Stimulated activated CD4-positive, alpha-beta T cell treated with anti-CD3 and anti-CD28 coated beads, TNF-alpha, amount 100 ng/mL, for 4 hours (primary cell): ENCODE measurements at places on chromosomes 13 and 19.

DNA sequence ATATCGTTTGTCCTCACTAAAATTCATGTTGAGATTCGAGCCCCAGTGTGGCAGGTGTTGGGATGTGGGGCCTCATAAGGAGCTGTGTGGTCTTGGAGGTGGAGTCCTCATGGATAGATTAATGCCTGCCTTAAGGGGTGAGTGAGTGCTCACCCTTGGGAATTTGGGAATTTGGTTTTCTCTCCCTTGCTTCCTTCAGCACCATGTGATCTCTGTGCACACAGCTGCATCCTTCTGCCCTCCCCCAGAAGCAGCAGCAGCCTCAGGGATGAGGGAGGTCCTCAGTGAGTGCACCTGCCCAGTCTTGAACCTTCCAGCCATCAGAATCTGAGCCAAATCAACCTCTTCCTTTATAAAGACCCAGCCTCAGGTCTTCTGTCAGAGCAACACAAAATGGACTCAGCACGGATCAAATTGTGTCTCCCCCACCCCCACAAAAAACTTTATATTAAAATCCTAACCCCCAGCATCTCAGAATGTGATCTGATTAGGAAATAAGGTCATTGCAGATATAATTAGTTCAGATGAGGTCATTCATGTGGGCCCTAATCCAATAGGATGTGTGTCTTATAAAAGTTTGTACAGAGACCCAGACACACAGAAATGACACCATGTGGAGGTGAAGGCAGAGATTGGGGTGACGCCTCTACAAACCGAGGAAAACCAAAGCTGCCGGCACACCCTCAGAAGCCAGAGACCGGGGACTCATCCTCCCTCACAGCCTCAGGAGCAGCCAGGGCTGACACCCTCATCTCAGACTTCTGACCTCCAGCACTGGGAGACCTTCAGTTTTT is 12.9 kb downstream of the CYTH2 start:
- DNase-seq = no peak

DNA sequence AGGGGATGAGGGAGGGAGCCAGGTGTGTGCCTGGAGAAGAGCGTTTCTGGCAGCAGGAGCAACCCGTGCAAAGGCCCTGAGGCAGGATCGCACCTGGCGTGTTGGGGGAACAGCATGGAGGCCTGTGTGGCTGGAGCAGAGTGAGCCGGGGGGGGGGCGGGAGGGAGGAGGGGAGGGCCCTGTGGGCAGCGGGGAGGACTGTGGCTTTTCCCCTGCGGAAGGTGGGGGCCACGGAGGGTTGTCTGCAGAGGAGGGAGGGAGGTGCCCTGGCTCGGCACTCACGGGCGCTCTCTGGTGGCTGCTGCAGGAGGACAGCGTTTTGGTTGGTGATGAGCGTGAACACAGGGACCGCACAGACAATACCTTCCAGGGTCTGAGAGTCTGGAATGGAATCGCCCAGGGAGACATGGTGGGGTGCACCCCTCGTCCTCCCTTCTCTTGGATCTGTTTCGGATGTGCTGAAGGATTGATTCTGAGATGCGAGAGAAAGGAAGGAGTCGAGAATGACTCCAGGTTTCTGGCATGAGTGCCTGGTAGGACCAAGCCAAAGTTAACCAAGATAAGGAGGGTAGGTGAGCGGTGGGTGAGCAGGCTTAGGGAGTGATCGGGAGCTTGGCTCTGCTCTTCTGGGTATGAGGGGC is 6.5 kb downstream of the RAB11B start:
- DNase-seq = peak; percentile 57

DNA sequence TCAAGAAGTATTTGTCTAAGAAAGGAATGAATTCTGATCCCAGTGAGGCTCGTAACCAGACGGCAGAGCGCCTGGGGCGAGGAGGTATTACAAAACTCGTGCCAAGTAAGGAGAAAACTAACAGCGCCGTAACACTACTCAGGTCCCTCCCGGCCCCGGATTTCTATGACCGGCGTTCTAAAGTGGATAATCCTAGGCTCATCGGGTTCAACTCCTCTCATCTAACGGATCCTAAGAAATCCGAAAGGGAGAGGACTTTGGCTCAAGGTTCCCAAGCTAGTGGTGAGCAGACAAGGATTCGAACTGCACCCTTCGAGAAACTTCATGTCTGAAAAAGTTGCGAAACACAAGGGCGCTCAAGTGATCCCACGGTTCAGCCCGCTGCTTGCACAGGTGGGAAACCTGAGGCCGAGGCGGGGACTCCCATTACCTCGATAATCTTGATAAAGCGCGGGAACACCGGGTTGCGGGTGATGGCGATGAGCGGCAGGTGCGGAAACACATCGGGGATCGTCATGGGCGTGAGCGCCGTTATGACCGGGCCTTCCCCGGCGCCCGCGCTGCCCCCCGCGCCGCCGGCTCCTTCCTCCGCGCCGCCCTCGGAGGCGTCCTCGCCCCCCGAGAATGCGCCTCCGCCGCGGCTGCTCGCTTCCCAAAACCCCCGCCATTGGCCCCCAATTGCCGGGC is 529 bp downstream of the LONP1 start:
- no peak for DNase-seq

- DNase-seq = no peak
Observed at GRCh38 chr13:81244011-81244410, 903.1 kb upstream of the SPRY2 start.

GRCh38 chr13:26401069-26401468 is 147.1 kb downstream of the CDK8 start:
- no peak for DNase-seq

DNA sequence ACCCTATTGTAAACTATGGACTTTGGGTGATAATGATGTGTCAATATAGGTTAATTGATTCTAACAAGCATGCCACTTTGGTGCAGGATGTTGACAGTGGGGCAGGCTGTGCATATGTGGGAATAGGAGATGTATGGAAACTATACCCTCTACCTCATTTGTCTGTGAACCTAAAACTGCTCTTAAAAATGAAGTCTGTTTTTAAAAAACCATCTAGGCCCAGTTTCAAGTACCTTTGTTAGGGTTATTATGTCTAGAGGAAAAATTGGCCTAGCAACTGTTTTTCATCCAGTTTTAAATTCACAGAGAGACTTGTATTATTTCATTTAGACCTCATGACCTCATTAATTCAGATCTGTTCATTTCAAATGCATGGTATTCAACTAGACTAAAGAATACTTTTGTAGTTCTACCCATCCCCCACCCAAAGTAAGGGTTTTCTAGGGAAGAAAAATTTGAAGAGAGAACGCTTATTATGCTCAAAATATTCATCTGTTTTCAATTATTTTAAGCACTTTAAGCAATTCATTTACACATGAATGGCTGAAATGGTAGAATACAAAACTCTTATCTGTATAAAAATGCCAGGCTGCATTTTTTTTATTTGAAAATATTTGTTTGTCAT is 1781.9 kb upstream of the MIR17HG start:
- no peak for DNase-seq

GRCh38 chr19:7230826-7231225 is 63.4 kb downstream of the INSR start:
- DNase-seq = no peak

GRCh38 chr13:50539791-50540530 is 303.5 kb downstream of the DLEU7 start:
- no peak for DNase-seq

- DNase-seq = no peak
Observed at GRCh38 chr19:33499671-33500506, 21.7 kb downstream of the PEPD start.

GRCh38 chr13:111555268-111555808 is 234.9 kb downstream of the TEX29 start:
- DNase-seq = no peak

- DNase-seq = no peak
Observed at GRCh38 chr13:50285283-50285682, 270.0 kb downstream of the KCNRG start.
